ENCODE measurements at places on chromosomes 5 and 9. TPM values are rescaled to one million over a fixed set of nuclear protein-coding genes. Genes with fewer than 3 reads are reported as not detected.

The SH3GL2 gene
- 0.03 TPM for polyA plus RNA-seq

The HTR1A gene
- polyA plus RNA-seq = not detected

The FCHO2 gene
- polyA plus RNA-seq = 9.6 TPM

The IL9 gene
- not detected for polyA plus RNA-seq

The PCDHGA1 gene
- polyA plus RNA-seq = 0.33 TPM

The CDH9 gene
- not detected for polyA plus RNA-seq

The SMIM33 gene
- polyA plus RNA-seq = not detected

The DNAI1 gene
- polyA plus RNA-seq = 0.50 TPM

The PCAT7 gene
- 2.0 TPM for polyA plus RNA-seq

- DNase-seq = no peak
These were observed 105.3 kb downstream of the VAV2 start for GRCh38 chr9:133886563-133887501.

GRCh38 chr5:13536933-13537332, 407.6 kb downstream of the DNAH5 start:
- DNase-seq = peak; percentile 18

DNA sequence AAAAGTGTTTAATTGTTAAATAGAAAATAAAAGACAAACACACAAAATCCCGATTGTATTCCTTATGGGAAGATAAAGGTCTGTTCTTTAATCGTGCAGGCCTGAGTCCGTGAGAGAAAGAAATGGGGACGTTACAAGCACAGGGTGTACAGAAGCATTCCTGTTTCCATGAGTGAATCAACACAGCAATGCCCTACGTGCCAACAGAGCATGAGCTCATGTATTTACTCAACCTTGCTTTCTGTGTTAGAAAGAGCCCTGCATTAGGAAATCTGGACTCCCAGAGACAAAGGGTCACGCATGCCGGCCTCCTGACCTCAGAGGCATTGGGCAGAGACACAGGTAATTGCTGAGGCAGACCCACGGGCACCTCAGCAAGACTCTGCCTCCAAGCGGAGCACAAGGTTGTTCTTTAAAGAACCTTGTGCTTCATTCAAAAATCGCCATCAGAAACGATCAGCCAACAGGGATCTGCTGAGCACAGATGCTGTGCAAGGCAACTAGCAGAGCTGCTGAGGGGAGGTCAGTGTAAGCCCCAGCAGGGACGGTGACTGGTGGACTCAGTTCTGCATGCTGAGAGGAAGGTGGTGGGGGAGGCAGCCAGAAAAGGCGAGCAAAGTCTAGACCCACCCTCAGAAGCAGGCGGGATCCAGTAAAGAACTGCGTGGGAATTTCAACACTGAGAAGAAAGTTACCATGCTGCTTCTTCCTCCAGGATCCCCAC, 101.0 kb downstream of the TLE1 start:
- DNase-seq = peak; percentile 87
